ENCODE measurements at places on chromosomes 13 and 19.

GRCh38 chr13:40505196-40505595, 161.2 kb downstream of the FOXO1 start:
- no peak for DNase-seq

DNA sequence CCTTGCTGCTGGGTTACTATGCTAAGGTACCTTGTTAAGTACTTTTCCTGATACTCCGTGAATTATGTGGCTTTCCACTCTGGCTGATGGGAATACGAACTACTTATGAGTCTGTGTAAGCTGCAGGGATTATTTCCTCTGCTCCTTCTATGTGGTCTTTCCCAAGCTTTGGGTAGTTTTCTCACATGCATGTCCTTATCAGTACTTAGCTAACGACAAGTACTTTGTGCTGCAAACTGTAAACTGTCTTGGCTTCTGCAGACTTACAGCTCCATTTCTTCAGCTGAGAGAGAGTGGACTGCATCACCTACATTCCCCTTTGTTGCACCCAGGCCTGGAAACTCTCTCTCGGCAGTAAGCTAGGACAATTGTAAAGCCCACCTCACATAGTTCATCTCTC, 76.6 kb downstream of the FGF9 start:
- no peak for DNase-seq

DNA sequence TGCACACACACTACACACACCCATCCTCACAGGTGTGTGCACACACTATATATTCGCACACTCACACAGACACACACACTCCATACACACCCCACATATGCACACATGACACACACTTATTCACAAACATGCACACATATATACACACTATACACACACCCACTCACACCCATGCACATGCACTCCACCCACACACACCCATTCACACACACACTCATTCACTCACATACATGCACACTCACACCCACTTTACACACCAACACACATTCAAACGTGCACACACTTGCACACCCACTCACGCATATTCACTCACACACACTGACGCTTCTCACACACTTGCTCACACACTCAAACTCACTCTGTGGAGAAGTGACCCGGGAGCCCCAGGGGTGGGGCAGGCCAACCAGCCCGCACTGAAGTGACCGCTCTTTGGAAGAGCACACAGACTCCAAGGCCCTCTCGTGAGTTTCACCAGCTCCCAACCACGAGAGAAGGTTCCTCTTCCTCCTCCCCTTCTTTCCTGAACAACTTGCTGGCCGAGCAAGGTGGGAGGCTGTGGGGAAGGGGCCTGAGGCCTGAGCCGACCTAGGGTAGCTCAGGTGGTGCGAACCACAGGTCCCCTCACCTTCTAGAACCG, 86.1 kb upstream of the TM9SF2 start:
- DNase-seq, result no peak

DNA sequence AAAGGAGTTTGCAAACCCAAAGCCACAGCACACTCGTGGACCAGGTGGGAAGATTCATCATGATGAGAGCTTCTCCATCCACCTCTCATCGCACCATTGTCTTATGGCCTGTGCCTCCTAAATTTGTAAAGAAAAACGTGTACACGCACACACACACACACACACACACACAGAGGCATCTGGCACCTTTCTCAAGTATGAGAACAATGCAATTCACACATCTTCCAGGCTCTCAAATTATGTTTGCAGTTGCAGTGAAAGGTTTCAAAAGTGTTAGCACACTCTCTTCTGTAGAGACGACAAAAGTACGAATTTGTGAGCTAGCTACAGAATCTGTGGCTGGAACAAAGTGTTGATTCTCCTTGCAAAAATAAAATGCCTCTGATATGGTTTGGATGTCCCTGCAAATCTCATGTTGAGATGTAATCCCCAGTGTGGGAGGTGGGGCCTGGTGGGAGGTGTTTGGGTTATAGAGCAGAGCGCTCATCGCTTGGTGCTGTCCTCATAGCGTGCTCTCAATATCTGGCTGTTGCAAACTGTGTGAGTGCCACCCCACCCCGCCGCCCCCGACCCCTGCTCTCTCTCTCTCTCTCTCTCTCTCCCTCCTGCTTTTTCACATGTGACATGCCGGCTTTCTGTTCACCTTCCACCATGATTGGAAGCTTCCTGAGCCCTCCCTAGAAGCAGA, 21.8 kb upstream of the RAB20 start:
- DNase-seq, result no peak

- DNase-seq, result no peak
Observed at GRCh38 chr13:113660066-113660465, 2.1 kb upstream of the ATP4B start.
